NCI-H460 (cell line): ENCODE measurements at places on chromosomes 12 and 14. TPM values are rescaled to one million over a fixed set of nuclear protein-coding genes. Genes with fewer than 3 reads are reported as not detected.

Gene KLRD1
- total RNA-seq: not detected in 2 replicates

Gene ABCC9
- total RNA-seq: 42.3 and 49.2 TPM in 2 replicates

Gene EXOC5
- 37.6 and 46.5 TPM in 2 replicates for total RNA-seq

Gene BATF
- total RNA-seq: not detected in 2 replicates

Gene NUAK1
- total RNA-seq: 13.4 and 19.5 TPM in 2 replicates

Gene IRAK3
- 0.89 TPM in 2 replicates for total RNA-seq

Gene KIF26A
- total RNA-seq: 38.7 and 46.6 TPM in 2 replicates

Gene NPFF
- total RNA-seq: 1.0 TPM in 1 of 2 replicates, not detected in the other

Gene DAO
- not detected in 2 replicates for total RNA-seq

Gene TAS2R19
- 1.8 and 1.9 TPM in 2 replicates for total RNA-seq
